ENCODE measurements at places on chromosomes 1 and 21.

GRCh38 chr1:207898836-207899235 lies 12.1 kb downstream of the CD34 start:
- no peak for DNase-seq

DNA sequence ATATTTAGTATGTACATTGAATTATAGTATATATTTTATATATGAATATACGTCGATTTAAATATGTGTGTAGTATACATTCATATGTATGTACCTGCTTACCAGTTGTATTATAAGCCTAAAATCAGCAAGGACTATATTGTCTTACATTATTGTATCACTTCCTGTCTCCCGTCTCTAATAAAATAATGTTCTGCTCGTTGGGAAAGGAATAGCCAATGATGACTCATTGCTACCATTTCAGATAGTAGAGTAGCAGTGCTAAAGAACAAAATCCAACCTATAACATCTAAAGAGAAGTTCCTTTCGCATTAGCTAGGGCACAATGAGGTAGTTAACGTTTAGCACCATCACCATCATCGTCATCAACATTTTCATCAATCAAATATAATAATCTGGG lies 39.9 kb upstream of the SMYD2 start:
- DNase-seq = no peak

- DNase-seq = peak; percentile 58
Observed at GRCh38 chr1:43530483-43531106, at the start of gene PTPRF. Gene PTPRF, plus strand, starts transcription at chr1:43530883. Its CDS starts 14,193 bp downstream, at chr1:43545076.

DNA sequence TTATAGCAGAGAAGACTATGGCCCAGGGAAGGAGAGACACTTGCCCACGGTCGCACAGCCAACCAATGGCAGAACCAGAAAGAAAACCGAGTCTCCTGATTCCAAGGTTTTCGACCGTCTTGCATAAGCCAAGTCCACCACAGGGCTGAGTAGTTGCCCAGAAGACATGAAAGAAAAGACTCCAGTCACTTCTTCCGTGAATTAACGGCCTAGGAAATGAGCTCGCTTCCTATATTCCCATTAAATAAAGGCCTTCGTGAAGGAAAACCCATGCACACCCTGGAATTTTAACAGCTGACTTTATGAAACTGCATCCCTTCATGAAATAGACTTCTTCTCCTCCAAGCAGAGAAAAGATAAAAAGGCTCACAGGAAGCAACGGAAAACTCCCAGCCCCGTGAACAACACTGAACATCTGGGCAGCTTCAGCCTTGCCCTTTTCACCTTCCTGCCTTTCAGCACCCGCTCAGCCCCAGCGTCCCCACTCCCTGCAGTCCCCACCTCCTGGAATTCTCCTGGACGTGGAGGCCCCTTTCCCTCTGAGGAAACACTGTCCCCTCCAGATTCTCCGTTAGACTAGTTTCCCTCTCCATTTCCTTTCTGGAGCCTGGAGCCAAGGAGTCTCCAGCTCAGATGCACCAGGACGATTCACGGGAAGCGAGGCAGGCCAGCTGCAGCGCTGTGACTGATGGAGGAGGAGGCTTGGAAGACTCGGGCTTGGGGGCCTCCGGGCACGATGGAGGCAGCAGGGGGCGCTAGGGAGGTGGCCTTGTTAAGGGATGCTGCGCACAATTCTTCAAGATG lies 2.7 kb upstream of the MYOC start:
- DNase-seq = peak; percentile 87

DNA sequence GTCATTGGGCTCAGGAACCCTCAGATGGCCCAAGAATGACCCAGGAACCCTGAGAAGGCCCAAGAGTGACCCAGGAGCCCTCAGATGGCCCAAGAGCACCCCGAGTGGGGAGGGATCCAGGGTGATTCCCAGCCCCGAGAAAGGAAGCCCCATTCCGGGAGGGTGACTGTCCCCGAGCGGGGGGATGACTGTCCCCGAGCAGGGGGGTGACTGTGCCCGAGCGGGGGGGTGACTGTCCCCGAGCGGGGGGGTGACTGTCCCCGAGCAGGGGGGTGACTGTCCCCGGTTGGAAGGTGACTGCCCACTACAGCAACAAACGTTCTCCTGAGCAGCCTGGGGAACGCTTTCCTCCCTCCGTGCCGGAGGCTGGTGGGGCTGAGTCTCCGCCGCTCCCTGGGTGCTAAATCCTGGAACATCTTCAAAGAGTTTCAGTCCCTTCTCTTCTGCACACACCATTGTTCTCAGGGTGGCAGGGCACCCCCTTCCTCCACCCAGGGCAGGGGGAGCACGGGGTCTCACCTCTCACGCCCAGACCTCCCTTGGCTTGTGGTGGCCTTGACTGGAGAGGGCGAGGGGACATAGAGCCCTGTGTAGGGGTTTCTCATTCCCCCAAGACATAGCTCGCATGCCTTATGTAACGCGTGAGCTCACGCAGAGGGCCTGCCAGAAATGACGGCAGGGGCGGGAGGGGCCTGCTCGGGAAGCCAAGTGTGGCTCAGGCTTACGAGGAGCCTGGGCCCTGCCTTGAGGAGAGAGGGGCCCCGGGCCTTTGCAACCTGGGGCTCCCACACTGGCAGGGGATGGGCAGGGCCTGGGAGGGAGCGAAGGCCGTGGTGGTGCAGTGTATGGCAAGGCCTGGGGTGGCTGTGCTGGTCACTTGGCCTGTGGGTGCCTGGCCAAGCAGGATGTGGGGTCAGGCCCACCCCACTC lies 14.3 kb upstream of the SKI start:
- DNase-seq = no peak

DNA sequence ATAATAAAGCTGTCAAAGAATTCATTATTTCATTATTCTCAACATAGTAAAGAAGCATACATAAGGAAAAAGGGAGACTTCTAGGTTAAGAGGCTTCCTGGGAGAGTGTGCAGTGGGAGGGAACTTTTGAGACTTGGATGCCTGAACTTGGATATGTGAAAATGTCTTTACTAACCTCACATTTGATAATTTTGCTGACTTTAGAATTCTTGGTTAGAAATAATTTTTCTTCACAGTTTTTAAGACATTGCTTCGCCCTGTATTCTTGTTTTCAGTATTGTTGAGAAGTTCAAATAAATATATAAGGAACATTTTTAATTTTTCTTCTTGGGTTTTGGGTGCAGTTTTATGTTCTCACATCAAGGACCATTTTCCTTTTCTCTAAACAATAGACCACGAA lies 40.0 kb downstream of the GPSM2 start:
- DNase-seq = no peak

DNA sequence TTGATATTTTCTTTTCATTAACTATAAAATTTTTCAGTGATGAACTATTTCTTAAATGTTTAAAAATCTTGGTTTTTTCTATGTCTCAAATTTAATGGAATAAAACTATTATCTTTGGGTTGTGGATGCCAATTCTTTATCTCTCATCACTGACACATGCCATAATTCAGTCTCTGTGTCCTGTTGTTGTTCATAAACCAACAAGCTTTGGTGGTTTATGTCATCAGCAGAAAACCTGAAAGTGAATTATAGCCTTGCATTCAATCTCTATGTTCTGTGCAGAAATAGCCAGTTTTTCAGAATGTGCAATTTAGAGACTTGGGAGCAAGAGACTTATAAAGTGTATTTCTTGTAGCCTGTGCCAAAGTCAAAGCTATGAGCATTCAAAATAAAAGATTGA lies 462.6 kb upstream of the ADGRL4 start:
- DNase-seq = no peak

GRCh38 chr1:2115008-2115641 lies 64.9 kb downstream of the PRKCZ start:
- no peak for DNase-seq

- DNase-seq = no peak
Observed at GRCh38 chr1:193581341-193581740, 394.9 kb upstream of the B3GALT2 start.

DNA sequence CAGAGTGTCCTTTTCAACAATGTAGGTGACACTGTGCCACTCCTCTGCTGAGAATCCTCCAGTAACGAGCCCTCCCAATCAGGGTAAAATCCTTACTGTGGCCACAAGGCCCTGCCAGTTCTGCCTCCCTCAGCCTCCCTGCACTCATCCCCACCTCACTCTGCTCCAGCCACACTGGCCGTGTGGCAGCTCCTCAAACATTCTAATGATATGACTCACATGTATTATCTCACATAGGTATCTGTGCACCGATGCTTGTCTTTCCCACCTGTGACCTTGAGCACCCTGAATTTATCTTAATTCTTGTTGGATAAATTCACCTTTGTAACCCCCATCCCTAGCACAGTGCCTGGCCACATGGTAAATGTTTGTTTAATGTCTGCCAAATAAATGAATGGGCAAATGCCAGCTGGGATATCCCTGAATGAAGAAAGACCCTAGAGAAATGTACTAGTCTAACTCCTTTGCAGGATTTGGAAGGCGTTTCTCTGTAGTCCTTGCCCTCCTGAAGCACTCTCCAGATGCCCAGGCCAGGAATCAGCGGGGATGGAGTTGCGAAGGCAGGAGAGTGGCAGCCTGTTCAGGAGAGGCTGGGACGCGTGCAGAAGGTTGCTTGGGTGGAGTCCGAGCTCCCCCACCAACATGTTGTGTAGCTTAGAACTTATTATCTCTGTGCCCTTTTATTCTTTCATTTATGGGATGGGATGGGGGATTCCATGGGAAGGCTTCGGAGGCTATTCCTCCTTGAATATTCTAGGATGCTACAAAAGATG lies 106.0 kb downstream of the TMEM53 start:
- no peak for DNase-seq

DNA sequence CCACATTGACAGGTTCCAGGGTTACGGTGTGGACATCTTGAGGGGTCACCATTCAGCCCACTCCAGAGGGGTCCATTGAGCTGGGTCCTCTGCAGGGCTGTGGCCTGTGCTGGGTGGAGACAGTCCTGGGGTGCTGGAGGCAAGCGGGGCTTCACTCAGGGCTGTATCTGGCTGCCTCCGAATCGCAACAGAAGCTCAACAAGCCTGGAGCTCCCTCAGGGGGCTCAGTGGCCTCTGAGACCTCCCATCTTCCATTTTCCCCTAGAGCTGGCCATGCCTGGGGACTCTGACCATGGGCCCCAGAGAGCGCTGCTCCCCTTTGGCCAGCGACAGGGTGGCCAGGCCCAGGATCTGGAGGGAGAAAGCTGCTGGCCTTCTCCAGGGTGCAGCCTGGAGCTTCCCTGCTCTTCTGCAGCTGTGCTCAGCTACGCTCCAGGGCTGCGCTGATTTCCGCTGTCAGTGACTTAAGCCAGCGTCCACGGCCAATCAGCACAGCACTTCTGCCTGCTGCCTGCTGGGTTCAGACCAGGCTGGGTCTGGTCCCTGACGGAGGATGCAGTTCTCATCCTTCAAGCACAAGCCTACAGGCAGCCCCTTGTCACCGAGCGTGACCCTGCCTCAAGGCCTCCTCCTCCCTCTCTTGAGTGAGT lies 45.0 kb upstream of the ADARB1 start:
- DNase-seq = no peak

GRCh38 chr1:6446665-6447015 lies 19.3 kb downstream of the TNFRSF25 start:
- DNase-seq = no peak

GRCh38 chr1:32265846-32266245 lies 14.8 kb downstream of the LCK start:
- no peak for DNase-seq

DNA sequence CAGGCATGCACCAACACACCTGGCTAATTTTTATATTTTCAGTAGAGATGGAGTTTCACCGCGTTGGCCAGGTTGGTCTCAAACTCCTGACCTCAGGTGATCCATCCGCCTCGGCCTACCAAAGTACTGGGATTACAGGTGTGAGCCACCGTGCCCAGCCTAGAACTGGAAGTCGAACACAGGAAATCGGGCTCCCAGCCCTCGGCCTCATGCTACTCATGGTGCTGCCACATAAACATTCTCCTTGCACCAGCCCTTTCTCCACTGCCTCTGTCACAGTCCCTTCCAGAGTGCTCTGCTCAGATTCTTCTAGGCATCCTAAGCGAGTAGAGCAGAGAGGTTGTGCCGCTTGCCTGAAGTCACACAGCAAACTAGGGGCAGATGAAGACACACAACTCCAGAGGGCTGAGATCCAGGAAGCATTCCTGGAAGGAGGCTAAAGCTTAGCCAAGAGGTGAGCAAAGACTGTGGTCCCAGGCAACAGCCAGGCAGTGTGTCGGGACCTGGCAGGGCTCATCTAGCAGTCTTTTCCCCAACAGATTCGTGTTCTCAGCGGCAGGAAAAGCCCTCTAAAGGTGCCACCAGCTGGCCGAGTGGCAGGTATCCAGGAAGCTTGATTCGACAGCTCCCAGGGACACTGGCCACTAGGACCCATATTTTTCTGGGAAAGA lies 29.6 kb upstream of the NPPB start:
- no peak for DNase-seq

- no peak for DNase-seq
Observed at GRCh38 chr1:93871366-93871765, 7.6 kb downstream of the DNTTIP2 start.

- DNase-seq = no peak
Observed at GRCh38 chr1:231192620-231193163, 30.8 kb downstream of the TRIM67 start.

DNA sequence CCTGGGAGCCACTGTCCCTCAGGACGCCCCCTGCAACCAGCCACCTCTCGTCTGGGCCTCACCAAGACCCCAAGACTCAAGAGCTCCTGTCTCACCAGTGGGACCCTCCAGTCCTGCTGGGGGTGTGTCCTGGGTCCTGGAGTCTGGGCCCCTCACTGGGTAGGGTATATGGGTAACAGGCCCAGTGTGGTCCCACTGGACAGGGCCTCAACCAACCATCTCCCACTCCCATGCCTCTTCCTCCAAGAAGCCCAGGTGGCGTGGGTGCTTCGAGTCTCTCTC lies 725 bp upstream of the VWA1 start:
- DNase-seq = no peak

DNA sequence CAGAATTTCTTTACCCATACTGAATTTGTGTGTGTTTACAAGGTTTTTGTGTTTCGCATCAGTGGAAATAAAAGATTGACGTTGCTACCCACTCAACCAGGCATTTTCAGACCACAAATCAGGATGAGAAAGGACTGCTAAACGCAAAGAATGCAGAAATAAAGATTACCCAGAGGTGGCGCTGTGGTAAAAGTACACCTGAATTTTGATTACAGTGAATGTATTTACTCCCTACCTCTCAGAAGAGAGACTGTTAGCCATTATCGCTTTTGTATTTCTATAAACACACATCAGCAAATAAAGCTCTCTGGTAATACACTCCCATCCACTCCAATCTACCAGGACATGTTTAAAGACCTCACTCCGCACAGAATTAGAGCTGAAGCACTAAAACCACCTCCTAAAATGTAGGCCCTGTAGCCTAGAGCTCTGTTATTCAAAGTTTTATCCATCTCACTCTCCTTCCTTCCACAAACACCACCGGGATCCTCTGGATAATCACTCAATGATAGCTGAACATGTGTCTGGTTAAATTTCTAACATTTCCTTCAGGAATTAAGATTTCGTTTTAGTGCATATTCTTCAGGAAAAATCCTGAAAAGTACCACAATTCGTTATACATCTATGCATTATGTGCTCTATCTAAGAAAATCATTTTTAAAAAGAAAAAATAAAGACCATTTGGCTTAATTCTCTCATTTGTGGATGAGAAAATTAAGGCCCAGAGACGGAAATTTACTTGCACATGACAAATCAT lies 2.5 kb upstream of the LMO4 start:
- DNase-seq = peak; percentile 45

DNA sequence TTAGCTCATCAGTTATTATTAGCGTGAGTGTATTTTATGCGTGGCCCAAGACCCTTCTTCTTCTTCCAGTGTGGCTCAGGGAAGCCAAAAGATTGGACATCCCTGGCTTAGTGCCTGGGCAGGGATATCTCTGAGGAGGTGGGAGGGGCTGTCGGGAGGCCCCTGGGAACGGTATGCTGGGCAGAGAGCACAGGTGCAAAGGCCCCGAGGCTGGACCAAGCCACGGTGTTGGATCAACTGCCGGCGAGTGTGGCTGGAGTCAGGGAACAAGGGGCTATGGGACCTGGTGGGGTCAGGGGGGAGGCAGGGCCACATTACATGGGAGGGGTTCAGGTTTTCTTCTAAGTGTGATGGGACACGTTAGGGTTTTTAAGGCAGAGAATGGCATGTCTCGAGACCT lies 62.7 kb downstream of the FHAD1 start:
- no peak for DNase-seq
